ENCODE measurements at places on chromosomes 5 and 9. TPM values are rescaled to one million over a fixed set of nuclear protein-coding genes. Genes with fewer than 3 reads are reported as not detected.

HEMGN gene
- total RNA-seq, result not detected

CD74 gene
- total RNA-seq, result 1.6 TPM

AQP3 gene
- 2.4 TPM for total RNA-seq

SEMA6A gene
- total RNA-seq, result 0.50 TPM

ADGRD2 gene
- not detected for total RNA-seq

ELAVL2 gene
- total RNA-seq, result not detected

AGXT2 gene
- not detected for total RNA-seq

MSX2 gene
- total RNA-seq, result 2.2 TPM

NIM1K gene
- 0.74 TPM for total RNA-seq

SLC26A2 gene
- 7.1 TPM for total RNA-seq

GPR151 gene
- total RNA-seq, result not detected

SPATA9 gene
- 0.15 TPM for total RNA-seq

SLC22A4 gene
- total RNA-seq, result 1.7 TPM

TBC1D13 gene
- 12.3 TPM for total RNA-seq

TICAM2 gene
- total RNA-seq, result 4.5 TPM

FST gene
- 84.3 TPM for total RNA-seq

TMEM215 gene
- total RNA-seq, result not detected

SHC3 gene
- 3.9 TPM for total RNA-seq

GLRX gene
- 112 TPM for total RNA-seq

MARCHF11 gene
- not detected for total RNA-seq

CDH18 gene
- total RNA-seq, result 0.34 TPM

ACSL6 gene
- not detected for total RNA-seq

NAIF1 gene
- 9.2 TPM for total RNA-seq

CYSRT1 gene
- total RNA-seq, result 0.74 TPM

CCDC180 gene
- total RNA-seq, result 0.30 TPM

ECSCR gene
- total RNA-seq, result 1.0 TPM

CHSY3 gene
- 2.4 TPM for total RNA-seq

SLC6A18 gene
- not detected for total RNA-seq

S1PR3 gene
- total RNA-seq, result 26.6 TPM

INSL6 gene
- not detected for total RNA-seq

LURAP1L gene
- total RNA-seq, result 14.6 TPM

GADD45G gene
- 0.15 TPM for total RNA-seq

IFNA13 gene
- total RNA-seq, result not detected

ANXA2R gene
- total RNA-seq, result 1.6 TPM

HTR4 gene
- not detected for total RNA-seq

NUTM2G gene
- not detected for total RNA-seq

REEP2 gene
- total RNA-seq, result 22.0 TPM

PAIP2 gene
- 44.2 TPM for total RNA-seq

PPP2R2B gene
- total RNA-seq, result under 0.01 TPM

OR13C2 gene
- total RNA-seq, result not detected

PLPP1 gene
- total RNA-seq, result 36.0 TPM

GABRA6 gene
- total RNA-seq, result not detected

GPX8 gene
- total RNA-seq, result 137 TPM

Data from bronchus fibroblast of lung (primary cell).